ENCODE measurements at places on chromosomes 7 and 10.

GRCh38 chr7:24801883-24802282, 44.6 kb upstream of the GSDME start:
- DNase-seq = no peak

- no peak for DNase-seq
Measured at GRCh38 chr10:87670586-87670985, 10.9 kb downstream of the PAPSS2 start.

- DNase-seq = no peak
Measured at GRCh38 chr7:50788382-50788781, 5.7 kb upstream of the GRB10 start.

- DNase-seq = no peak
Measured at GRCh38 chr10:124428207-124428777, 9.6 kb upstream of the OAT start.

DNA sequence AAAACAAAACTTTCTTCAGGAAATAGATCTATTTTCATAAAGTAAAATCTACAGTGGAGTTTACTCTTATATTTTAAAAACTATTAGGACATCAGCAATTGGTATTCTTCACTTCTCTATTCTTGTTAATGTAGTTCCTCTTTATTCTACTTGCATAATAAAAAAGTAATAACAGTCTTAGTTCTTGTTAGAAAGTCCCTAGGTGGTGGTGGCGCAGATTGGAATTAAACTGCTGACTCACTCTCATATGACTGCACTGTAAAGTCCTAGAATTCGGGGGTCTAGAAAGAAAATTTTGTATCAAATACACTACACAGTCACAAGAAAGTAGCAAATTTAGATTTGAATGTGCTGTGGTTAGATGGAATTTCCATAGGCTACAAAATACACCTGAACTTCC, 44.6 kb upstream of the TES start:
- DNase-seq = peak; percentile 55

GRCh38 chr10:103476046-103476768, 2.8 kb downstream of the CALHM3 start:
- DNase-seq = no peak

All from naive B cell (primary cell).